ENCODE measurements at places on chromosomes 7 and 10. TPM values are rescaled to one million over a fixed set of nuclear protein-coding genes. Genes with fewer than 3 reads are reported as not detected.

DNA sequence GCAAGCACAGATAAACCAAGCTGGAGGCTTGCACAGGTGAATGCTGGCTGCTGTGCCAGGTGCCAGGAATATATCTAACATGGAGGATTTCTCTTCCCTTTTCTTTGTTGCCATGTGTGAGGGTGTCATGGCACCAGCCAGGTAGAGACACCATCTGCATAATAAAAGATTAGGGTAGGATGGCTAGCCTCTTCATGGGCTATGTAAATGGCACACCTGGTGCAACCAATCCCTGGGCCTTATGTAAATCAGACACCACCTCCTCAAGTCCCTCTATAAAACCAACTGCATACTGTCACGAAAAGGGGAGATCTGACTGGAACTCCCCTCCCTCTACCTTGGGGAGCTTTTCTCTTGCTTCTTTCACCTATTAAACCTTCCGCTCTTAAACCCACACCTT is 322.5 kb upstream of the POM121L12 start:
- DNase-seq = no peak

GRCh38 chr10:70729763-70730357 is 55.3 kb downstream of the TBATA start:
- DNase-seq = no peak

GRCh38 chr7:99002827-99003212 is 124.5 kb downstream of the TRRAP start:
- no peak for DNase-seq

- no peak for DNase-seq
Measured at GRCh38 chr10:91378061-91378460, 32.1 kb upstream of the HECTD2 start.

- no peak for DNase-seq
Measured at GRCh38 chr7:26409661-26410547, 118.2 kb downstream of the SNX10 start.

- DNase-seq = no peak
Measured at GRCh38 chr10:108014145-108014901, 849.8 kb upstream of the SORCS1 start.

DNA sequence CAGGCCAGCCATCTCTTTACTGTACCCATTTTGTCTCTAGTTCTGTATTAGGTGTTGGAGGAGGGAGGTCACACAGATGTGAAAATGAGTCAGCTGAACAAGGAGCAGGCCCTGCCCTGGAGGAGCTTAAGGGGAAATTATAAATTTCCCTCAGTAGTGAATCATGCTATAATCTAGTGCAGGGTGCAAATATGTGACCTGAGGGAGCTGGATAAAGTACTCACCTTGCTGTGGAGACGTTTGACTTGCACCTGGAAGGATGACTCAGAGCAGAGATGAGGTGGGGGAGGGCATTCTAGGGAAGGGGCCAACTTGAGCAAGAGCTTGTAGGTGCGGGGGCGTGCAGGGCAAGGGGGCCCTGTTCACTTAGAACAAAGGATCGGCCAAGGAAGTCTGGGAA is 610.6 kb downstream of the SDK1 start:
- DNase-seq = no peak

DNA sequence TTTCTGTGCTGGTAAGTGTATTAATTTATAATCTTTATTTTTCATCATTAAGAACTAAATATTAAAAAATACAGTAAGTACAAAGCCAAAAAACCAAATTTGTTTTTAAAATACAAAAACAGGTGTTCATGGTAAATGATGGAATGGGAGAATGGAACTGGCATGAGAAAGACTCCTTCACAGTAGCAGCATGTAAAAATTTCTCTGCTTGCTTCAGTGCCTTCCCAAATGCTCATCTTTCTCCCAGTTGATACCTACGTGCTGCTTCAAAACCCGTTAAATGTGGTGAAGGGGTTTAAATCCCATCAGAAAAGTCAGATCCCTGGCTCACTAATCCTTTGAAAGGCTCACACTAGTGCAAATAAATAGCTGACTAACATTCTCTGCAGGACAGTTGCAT is 4.2 kb downstream of the RNF133 start:
- DNase-seq = no peak

DNA sequence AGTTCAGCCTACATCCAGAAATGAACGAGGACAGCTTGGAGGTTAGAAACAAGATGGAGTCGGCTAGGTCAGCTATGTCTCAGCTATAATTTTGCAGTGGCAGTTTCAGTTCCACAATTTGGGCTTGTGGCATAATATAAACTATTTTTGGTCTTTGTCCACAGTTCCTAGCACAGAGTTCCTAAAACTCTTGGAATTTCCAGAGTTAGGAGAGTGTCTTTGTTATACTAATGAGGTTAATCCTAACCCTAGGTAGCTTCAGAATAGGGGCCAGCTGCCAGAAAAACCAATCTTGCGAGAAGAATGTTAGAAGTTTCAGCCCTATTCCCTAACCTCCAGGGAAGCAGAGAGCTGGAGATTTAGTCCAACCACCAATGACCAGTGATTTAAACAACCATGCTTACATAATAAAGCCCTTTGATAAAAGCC is 131.9 kb downstream of the AKR1D1 start:
- no peak for DNase-seq

- DNase-seq = no peak
Measured at GRCh38 chr7:42580061-42580460, 331.8 kb downstream of the C7orf25 start.

DNA sequence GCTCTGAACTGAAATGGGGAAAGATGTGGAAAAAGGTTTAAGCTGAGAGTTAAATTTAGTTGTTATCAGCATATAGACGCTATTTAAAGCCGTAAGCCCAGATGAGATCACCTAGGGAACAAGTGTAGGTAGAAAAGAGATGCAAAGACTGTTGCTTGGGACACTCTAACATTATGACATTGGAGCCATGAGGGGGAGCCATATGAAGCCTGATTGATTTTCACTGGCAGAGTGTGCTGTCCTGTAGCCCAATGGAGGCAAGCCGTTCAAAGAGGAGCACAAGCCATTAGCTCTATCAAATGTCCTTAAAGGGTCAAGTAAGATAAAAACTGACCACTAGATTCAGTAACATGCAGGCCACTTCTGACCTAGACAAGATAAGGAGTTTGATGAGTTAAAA is 223.3 kb downstream of the TWIST1 start:
- DNase-seq = no peak

- DNase-seq = no peak
Measured at GRCh38 chr7:121436688-121437087, 40.6 kb upstream of the FAM3C start.

- peak; percentile 52 for DNase-seq
Measured at GRCh38 chr7:95916573-95917297, 144.4 kb downstream of the DYNC1I1 start.

- DNase-seq = no peak
Measured at GRCh38 chr7:10632712-10633111, 341.0 kb upstream of the PHF14 start.

DNA sequence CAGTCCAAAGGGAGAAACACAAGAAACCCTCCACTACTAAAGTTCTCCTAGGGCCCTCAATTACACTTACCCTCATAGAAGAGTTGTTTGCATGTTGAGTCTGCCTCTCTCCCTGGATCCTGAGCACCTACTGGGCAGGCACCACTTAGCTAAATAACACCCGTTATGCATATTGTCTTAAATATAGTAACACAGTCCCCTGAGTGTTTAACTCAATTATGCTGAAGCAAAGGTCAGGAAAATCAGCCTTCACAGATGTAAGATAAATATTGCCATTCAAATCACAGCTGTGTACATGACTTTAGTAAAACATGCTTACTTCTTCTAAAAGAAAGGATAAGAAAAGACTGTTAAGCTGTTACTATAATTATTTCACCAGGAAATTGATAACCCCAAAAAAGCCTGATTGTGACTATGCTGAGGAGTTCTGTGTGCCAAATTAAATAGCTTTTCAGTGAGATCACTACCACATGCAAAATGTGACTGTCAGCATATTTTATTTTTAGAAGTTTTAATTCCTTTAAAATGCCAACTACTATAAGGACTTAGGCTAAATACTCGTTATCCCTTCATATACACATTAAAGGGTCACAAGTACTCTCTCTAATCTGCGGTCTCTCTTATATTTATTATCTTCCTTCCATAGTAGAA is 733.9 kb upstream of the PHF14 start:
- DNase-seq = no peak

GRCh38 chr10:14695847-14696480 is 78.7 kb downstream of the FAM107B start:
- no peak for DNase-seq

- DNase-seq = no peak
Measured at GRCh38 chr10:90321132-90321816, 536.6 kb downstream of the HTR7 start.

DNA sequence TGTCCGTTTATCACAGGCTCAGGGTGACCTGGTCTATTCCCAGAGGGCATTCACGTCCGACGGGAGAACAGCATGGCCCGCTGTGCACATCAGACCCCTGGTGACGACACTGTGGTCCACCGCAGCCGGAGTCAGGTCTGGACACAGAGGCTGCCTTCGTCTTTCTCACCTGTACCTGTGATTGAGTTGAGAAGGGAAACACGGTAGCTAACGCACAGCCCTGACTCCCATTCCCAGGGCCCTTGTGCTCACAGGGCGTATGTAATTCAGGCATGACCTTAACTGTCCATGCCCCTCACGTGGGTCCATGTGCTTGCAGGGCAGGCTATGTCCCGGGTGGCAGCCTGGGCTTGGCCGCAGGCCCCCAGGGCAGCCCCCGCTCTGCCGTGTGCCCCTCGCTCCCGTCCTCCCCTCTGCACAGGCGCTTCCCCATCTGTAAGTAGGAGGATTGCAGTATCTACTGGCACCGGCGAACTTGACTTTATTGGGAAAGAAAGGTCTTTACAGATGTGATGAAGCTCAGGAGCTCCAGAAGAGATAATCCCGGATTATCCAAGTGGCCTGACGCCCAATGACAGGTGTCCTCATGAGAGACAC is 221.3 kb upstream of the TCERG1L start:
- no peak for DNase-seq

DNA sequence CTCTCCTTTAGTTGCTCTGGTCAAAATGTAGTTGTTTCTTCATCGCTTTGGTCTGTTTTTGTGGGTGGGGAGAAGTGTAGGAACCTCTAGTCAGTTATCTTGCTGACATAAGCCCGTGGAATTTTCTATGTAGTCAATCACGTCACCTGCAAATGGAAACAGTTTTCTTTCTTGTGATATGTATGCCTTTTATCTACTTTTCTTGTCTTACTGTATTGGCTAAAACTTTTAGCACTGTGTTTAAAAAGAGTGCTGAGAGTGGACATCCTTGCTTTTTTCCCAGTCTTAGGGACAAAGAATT is 42.3 kb downstream of the AKR1E2 start:
- no peak for DNase-seq

DNA sequence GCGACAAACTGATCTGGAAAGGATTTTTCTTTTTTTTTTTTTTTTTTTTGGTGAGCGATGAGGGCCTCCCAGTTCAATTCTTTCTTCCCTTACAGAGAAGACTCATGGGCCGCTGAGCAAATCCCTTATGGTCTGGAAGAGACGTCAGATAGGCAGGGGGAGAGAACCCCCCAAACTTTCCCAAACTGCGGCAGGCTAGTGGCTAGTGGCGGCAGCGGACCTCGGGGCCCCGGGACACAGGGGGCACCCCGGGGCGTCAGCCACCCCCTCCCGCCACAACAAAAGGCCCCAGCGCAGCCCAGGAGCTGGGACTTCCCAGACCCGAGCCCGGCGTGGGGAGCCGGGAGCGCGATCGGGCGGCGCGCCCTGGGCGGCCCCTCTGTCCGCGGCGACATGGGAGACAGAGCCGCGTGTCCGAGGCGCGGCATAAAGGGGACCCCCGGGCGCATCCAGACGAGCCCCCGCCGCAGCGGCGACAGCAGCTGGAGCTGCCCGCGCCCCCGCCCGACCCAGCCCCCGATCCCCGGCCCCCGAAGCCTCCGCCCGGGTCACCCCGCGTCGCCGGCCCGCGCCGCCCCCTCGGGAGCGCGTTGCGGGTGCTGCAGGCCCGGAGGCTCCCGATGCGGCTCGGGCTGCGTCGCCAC is 755 bp downstream of the FAM171A1 start:
- DNase-seq = peak; percentile 37

DNA sequence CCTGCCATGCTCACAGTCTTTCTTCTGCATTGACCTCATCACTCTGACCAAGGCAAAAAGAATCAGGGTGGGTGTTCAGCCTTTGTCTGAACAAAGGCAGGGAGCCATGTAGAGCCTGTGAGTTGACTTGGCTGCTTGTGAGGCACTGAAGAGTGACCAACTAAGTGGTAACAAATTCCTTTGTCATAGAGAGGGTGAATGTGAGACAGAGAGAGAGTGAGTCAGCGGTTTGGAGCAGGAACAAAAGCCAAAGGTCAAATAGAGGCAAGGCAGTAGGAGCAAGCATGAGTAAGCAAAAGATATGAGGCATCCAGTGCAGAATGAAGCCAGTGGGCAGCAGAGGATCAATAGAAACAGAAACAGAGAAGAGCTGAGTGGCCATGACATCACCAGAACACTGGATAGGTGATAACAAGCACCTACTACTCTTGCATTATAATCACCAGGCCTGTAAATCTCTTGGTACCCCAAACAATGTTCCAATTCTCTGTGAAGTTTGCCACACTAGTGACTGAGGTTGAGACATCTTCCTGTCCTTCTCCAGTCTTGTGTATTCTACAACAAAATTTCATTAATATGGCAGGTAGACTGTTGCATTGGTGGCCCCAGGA is 116.2 kb upstream of the LAMB4 start:
- DNase-seq = no peak

Gene IQUB
- total RNA-seq = not detected

Gene ACBD5
- total RNA-seq = 18.1 TPM

Gene TMEM236
- total RNA-seq = 0.04 TPM

Gene OR2A42
- total RNA-seq = not detected

Gene RALA
- total RNA-seq = 40.6 TPM

Gene SMKR1
- 6.1 TPM for total RNA-seq

Gene ODAD2
- 0.62 TPM for total RNA-seq

Gene PAPOLB
- 0.04 TPM for total RNA-seq

Gene GPR26
- total RNA-seq = not detected

Gene ATG9B
- total RNA-seq = 12.3 TPM

Gene NODAL
- not detected for total RNA-seq

Gene MOGAT3
- total RNA-seq = not detected

Gene HSPA12A
- total RNA-seq = 0.06 TPM

Gene ZNF365
- total RNA-seq = not detected

Gene SKIDA1
- 0.54 TPM for total RNA-seq
